Fibroblast of skin of abdomen (primary cell): ENCODE measurements at places on chromosomes 2 and 18.

DNA sequence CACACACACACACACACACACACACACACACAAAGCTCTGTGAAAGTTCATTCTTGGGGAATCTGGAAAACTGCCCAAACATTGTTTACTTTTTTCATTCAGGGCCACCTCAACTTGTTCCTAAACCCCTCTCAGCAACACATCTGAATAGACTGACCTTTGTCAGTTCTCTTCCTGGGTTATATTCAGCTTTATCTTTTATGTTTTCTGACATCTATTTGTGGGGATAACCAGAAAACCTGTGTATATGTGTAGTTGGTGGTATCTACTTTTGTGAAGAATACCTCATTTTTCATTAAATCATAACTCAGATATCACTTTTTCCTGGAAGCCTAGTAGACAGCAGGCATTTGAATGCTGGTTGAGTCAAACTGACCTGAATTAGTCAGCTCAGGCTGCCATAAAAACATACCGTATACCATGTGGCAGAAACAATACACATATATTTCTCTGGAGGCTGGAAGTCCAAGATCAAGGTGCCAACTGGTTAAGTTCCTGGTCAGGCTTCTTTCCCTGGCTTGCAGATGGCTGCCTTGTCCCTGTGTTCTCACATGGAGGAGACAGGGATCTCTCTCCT is 11.0 kb upstream of the RNF144A start:
- DNase-seq = no peak

DNA sequence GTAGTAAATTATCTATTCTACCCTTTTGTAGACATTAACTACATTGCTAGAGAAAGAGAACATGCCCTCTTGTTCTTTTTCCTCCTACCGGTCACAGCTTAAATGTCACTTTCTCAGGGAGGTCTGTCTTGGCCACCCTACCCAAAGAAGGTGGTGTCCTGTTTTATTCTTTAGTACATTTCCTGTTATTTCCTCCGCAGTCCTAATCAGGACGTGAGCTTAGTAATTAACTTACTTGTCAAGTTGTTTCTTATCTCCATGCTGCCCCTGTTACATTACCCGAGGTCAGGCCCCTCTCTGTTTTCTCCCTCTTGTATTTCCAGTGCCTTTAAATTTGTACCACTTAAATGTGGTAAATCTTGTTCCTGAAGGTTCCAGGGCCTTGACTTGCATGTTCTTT is 73.7 kb upstream of the RMDN2 start:
- no peak for DNase-seq

DNA sequence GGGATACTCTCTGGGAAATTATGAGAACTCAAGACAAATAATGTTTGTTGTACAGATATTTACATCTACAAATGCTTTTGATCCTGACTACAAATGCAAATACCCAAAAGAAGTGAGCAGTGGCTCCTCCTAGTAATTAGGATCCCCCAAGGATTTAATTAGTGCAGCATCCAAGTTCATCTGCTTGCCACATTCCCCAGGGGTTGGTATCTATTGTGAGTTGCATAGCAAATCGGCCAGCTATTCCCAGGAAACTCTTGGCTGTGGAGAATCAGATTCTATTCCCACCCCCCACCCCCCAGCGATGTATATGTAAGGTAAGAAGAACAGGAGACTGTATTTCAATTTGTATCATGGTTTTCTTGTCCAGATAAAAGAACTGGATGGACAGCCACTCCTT is 725.1 kb upstream of the CDH7 start:
- DNase-seq = no peak

GRCh38 chr2:4354164-4354563 is 650.8 kb downstream of the DCDC2C start:
- DNase-seq = no peak

DNA sequence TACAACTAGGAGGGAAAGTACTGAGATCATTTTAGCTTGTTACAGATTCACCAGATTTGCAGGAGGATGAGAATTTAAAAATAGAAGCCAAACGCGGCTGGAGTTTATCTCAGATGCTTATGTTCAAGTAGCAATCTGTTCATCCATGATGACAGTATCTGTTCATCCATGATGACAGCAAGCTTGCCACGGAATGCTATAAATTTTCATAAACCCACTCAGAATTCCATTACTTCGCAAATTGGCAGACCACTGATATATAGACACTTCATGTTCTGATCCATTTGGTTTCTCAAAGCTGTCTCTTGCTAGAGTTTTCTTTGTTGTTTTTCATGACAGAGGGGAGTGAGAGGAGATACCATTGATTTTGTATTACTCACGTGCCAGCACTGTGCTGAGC is 84.2 kb downstream of the GAREM1 start:
- peak; percentile 18 for DNase-seq

- no peak for DNase-seq
Measured at GRCh38 chr2:234670806-234671205, 173.9 kb upstream of the ARL4C start.

DNA sequence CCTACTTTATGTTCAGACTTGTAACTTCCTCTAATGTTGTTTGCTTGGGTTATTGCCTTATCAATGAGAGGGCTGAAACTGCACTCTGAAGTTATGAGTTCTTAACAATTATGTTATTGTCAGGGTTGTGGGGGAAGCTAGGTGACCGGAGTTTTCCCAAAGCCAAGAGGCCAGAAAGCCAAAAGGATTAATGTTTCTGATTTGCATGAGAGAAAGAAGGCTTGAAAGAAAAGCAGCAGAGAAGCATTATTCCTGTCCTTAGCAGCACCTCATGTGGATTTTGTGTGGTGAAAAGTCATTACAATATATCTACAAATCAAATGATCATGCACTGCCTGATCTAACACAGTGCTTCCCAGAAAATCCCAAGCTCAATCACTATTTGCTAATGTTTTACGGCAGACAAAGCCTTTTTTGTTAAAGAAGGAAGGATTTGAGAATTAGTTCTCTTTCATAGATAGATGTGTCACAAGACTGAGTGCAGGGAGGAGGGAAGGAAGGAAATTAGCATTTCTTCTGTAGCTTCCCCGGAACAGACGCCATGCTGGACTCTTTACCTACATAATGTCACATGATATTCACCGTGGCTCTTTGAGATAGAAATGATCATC is 203.2 kb downstream of the ALK start:
- DNase-seq = no peak

GRCh38 chr18:72542984-72543356 is 1.2 kb downstream of the CBLN2 start:
- DNase-seq = no peak

- no peak for DNase-seq
Measured at GRCh38 chr2:209138079-209138478, 285.8 kb upstream of the MAP2 start.

- DNase-seq = no peak
Measured at GRCh38 chr2:170818752-170819470, 2.2 kb downstream of the GAD1 start.

GRCh38 chr2:236629961-236630872 is 60.6 kb downstream of the ACKR3 start:
- no peak for DNase-seq

- no peak for DNase-seq
Measured at GRCh38 chr2:171485116-171485515, 37.2 kb upstream of the CYBRD1 start.

- DNase-seq = peak; percentile 85
Measured at GRCh38 chr2:28250006-28250405, 142.7 kb upstream of the FOSL2 start.

DNA sequence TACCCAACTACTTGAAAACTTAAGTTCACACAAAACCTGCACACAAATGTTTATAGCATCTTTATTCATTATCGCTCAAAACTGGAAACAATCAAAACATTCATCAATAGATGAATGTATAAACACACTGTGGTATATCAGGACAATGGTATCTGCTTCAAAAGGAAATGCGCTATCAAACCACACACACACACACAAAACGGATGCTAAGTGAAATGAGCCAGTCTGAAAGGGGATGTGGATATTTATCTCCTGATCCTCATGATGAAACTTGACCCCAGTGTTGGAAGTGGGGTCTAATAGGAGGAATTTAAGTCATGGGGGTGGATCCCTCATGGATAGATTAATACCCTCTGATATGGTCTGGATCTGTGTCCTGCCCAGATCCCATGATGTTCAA is 22.0 kb downstream of the PDCL3 start:
- DNase-seq = no peak

DNA sequence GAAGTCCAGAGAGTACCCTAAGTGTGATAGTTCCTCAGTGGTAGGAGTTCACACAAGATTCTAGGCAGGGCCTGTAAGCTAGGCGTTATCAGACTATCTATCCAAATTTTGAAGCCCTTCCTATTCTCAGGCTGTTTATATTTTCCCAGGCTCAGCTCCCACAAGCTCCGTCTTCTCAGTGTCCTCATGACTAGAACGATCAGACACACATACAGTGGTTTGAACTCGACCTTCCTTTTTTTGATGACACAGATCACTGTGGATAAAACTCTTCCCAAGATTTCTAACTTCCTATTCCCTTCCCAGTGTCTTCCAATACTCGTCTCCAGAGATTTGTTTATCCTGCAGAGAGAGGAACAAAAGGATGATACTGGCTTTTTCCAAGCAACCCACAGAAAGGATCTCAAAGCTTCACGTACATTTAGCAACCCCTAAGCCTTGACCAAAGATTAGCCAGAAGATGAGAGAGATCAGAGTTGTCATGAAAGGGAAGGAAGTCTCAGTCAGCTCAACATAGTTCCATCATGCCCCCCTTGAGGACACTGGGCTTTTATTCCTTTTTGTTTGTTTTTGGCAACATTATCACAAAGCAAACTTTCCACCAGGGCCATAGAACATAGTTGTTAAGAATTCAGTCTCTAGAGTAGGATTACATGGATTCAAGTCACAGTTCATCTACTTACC is 42.3 kb upstream of the DOK6 start:
- no peak for DNase-seq

GRCh38 chr2:3208179-3208578 is 169.4 kb downstream of the EIPR1 start:
- no peak for DNase-seq

GRCh38 chr2:119011162-119011909 is 69.3 kb downstream of the MARCO start:
- peak; percentile 34 for DNase-seq

DNA sequence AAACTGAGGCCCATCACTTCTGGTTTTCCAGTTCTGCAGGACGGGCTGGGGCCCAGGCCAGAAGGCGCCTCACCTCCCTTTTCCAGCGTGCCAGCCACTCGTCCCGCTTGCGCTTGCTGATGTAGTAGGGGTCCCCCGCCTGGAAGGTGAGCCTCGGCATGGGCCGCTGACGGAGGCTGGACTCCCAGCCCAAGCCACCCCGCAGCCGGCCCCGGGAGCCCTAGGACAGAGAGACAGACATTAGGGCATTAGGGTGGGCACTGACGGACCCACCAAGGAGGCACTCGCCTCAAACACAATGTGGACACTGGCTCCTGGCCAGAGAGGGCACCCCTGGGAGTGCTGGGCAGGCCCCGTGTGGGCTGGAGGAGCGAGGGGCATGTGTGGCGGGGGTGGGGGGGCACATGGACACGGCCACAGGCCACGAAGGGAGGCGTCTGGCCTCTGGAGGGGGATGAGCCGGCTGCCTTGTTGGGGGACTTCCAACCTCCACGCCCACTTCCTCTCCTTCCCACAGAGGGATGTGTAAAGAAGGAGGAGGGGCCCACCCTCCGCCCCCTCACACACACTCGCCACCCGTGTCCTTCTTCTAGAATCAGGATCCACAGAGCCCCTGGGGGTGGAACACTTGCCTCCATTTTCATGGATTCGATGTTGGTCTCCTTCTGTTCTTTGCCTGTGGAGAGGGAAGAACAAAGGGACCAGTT is 66.7 kb downstream of the DNMT3A start:
- peak; percentile 27 for DNase-seq

DNA sequence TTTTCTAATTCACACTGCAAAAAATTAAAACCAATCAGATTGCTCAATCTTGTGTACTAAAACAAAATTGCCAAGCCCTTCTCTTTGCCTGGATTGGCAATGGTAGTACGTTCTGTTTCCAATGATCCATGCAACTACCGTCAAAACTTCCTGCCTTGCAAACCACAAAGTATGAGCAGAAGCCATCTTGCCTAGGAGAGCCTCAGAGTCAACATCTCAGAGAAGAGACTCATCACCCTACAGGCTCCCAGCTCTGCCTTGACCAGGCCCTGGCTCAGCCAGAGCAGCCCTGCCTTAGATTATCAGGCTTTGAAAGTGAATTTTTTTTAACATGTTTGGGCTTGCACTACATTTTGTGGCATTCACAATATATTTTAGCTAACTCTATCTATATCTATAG is 574.1 kb downstream of the SATB2 start:
- peak; percentile 43 for DNase-seq

DNA sequence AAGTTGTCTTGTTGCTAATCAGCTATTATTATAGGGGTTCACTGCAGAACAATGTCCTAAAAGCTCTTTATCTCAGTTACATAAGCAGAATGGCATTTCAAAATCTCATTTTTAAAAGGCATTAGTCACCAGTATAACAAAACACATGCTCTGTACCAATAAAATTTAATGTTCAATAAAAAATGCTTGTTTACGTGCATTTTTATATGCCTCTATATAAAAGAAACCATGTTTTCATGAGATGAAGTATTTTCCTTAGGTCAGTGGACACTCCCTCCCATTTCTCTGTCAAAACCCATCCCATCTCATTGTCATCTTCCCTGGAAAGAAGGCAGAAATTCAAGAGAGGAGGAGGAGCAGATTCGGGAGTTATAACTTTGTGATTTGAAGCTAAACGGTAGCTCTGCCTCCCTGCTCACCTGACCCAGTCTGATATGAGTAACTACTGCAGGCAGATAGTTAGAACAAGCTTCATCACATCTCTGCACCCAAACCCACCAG is 231.9 kb upstream of the SIX2 start:
- no peak for DNase-seq

- DNase-seq = no peak
Measured at GRCh38 chr2:82511894-82512293, 1947.2 kb downstream of the SUCLG1 start.

- no peak for DNase-seq
Measured at GRCh38 chr2:20692081-20692480, 25.1 kb downstream of the GDF7 start.

- peak; percentile 96 for DNase-seq
Measured at GRCh38 chr2:228600265-228600664, 418.8 kb upstream of the SPHKAP start.
